Left kidney (tissue), 8 donors: ENCODE measurements at places on chromosomes 16 and 17.

DNA sequence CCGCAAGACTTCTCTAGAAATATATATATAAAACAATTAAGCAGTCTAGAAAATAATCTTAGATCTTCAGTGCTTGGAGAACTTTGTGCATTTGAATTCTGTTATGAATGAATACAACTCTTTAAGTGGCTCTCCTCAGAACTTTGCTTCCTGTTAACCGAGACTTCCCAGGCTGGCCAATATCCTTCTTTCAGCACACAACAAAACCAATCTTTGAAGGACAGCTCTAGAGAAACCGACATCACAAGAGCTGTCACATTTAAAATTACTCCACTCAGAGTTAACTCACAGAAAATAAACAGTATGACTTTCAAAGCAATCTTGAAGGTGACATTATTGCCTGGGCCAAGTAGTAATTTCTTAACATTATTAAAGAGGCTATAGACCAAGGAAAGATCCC is 49.7 kb upstream of the ITGA2B start:
- no peak for DNase-seq

GRCh38 chr17:45677770-45678169 is 106.3 kb upstream of the CRHR1 start:
- no peak for DNase-seq

DNA sequence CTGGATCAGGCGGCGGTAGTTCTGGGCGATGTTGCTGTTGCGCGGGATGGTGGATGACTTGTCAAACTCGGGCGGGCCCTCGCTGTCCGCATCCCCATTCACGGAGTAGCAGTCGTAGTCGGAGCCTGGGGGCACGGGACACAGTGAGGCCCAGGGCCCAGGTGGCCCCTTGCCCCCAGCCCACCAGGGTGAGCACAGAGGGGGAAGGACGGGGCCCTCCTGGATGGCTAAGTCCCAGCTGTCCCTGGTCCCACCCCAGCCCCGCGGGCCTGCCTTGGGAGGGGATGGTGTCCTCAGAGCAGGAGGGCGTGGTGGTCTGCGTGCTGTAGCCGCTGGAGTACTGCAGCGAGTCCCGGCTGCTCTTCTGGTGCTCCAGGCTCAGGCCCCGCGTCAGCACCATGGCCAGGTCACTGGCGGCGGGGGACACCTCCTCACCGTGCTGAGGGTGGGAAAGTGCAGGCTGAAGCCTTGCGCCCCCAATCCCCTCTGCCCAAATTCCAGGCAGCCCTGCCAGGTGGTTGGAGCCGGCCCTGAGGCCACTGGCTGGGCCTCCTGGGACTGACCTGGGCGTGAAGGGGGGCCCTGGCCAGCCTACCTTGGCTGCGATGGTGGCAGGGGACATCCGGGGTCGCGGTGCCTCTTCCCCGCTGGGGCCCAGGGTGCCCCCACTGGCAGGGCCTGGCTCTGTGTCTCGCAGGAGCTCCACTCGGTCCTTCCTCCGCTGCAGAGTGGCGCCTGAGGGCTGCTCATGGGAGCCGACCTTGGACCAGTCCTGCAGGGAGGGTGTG is 18.2 kb downstream of the IL34 start:
- DNase-seq: no peak

DNA sequence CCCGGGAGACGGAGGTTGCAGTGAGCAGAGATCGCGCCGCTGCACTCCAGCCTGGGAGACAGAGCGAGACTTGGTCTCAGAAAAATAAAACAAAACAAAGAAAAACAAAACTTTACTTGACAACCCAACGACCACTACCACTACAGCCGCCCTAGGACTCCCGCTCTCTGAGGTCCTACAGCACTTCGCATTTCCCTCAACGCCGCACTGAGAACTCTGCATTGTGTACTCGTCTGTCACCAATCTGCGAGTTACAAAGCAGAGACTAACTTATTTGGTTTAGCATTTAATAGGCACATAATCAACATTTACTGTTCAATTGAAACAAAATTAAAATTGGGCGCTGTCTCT is 479 bp upstream of the ZNF207 start:
- no peak for DNase-seq

GRCh38 chr17:17075125-17075781 is 33.0 kb downstream of the MPRIP start:
- peak; percentile 19 for DNase-seq

DNA sequence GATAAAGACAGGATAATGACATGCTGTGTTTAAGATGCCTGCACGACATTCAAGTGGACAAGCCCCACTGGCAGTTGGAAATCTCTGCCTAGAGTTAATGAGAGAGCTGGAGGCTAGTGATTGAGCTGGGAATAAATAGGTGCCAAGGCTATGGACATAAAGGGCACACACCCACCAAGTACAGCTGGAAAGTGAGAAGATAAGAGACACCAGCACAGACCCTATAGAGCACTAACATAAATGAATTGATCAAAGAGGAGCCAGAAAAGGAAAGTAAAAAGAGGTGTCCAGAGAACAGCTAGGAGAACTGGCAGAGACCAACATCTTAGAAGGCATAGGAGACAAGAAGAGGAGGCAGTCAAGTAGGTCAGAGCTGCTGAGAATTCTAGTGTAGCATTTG is 101.2 kb downstream of the YPEL2 start:
- no peak for DNase-seq

GRCh38 chr17:39235555-39236449 is 10.1 kb upstream of the STAC2 start:
- no peak for DNase-seq

- DNase-seq: no peak
Observed at GRCh38 chr17:5667871-5668270, 83.6 kb upstream of the NLRP1 start.

DNA sequence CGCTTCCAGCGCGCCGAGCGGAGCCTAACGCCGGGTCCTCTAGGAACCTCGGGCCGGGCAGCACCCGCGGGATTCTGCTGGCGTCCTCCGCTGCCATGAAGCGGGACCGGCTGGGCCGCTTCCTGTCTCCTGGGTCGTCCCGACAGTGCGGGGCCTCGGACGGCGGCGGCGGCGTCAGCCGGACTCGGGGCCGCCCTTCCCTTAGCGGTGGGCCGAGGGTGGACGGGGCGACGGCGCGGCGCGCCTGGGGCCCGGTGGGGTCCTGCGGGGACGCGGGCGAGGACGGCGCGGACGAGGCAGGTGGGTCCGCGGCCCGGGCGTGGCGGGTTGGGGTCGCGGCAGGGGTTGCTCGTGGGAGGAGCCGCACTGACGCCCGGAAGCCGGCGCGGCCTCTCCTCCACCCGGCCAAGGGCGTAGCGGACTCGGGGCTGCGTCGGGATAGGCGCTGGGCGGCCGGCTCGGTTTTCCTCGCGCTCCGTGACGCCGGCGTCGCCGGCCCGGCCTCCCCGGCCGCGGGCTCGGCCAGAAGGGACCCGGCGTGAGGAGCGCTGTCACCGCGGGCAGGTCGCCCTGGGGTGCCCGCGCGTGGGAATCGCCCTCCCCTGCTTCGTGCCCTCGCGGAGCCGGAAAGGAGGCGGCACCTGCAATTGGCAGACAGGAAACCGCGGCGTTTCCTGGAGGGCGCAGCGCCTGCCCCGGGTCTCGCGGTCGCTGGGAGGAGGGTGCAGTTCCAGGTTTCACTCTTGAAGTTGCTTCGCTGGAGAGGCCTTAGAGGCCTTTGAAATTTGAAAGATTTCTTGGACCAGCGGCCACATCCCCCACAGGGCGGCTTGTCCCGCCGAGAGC is 432 bp downstream of the ZNF276 start:
- no peak for DNase-seq

DNA sequence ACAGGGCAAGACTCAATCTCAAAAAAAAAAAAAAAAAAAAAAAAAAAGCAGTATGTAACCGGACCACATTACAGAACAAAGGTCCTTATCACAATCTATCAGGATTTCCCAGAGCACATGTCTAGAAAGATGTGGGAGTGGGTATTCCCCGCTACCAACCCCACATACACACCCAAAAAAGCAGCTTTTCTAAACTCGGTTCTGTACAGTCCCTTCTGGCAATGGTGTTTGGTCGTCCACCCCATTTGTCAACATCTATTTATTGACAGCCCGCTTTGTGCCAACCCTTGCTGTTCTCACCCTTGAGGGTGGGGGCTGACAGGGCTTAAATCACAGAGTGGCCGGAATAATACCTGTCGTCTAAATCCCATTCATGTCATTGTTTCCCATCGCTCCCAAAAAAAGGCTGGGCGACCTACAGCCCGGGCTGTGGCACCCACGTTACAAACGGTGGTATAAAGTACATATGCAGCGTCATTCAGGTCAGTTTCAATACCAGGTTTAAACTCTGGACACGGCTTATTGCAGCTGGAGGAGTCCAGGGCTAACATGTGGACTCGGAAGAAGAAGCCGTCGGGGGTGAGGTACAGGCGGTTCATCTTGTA is 3.6 kb downstream of the C17orf58 start:
- DNase-seq: no peak

DNA sequence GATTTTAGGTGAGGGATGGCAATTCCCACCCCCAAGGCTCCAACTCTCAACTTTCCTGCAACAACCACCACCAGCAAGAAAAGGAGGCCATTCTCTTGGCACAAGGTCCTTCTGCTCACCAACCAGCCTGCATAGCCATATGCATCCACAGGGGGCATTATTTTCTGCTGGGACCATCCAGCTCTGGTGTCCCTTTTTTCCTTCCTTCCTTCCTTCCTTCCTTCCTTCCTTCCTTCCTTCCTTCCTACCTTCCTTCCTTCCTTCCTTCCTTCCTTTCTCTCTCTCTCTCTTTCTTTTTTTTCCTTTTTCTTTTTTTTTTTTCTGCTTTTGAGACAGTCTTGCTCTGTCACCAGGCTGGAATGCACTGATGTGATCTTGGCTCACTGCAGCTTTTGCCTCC is 21.1 kb upstream of the COX10 start:
- no peak for DNase-seq

DNA sequence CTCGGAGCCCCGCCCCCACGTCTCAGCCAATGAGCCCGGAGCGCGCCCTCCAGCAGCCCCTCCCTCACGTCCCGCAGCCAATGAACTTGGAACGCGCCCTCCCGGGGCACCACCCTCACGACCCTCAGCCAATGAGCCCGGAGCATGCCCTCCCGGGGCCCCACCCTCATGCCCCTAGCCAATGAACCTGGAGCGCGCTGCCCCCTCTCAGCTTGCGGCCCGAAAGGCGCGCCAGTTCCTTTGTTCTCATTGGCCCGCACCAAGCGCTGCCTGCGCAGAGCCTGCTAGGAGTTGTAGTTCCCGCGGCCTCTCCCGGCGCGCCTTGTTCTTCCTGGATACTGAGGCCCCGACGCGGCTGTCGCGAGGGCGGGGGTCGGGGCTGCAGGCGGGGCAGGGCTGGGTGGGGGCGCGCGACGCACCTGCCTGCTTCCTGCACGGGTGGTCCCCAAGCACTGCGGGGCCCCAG is at the start of gene LRRC45:
TSS of gene LRRC45 (plus strand) at position 325 of the 466 bp plus-strand sequence. CDS start 339 bp downstream, outside the sequence.
- peak; percentile 99 for DNase-seq

DNA sequence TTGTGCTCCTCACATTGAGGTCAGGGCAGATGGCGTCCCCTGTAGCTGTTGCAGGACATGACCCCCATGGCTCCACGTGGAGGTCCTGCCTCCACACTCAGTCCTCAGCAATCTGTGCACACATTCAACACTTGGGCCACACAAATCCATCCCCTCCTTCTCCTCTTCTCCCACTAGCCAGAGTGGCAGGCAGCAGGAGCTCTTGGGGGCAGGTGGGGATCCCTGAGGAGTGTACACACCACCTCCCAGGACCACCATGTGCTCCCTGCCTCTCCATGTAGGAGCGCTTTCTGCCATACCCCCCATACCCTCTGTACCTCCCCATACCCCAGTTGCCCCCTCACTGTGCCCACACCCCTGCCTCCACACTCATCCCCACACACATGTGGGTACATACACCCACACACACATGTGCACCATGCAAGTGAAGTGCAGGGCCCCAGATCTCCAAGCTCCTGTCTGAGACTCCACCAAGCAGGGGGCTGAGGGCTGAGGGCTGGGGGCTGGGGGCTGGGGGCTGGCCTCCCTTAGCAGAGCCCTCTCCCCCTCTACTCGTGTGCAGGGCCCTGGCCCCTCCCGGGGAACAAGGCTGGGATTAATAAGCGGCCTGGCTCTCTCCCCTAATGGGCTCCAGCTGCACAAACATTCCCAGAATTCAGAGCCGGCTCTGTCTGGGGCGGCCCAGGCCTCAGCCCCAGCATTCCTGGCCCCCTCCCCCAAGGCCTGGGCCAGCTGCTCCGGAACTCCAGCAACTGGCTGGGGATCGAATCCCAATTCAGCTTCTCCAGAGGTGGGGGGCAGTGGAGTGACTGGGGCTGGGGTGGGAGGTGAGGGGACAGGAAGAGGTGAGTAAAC is 48.2 kb upstream of the MEIOC start:
- peak; percentile 83 for DNase-seq

- DNase-seq: no peak
Observed at GRCh38 chr17:28033972-28034714, 8.3 kb upstream of the NLK start.

GRCh38 chr16:88977018-88977811 is at the start of gene CBFA2T3:
TSS of gene CBFA2T3 (minus strand) at chr16:88977207. CDS start at chr16:88976807, 400 bp downstream.
- peak; percentile 64 for DNase-seq
